Tibial nerve (tissue), 4 donors: ENCODE measurements at places on chromosomes 6 and 20. TPM values are rescaled to one million over a fixed set of nuclear protein-coding genes. Genes with fewer than 3 reads are reported as not detected.

DNA sequence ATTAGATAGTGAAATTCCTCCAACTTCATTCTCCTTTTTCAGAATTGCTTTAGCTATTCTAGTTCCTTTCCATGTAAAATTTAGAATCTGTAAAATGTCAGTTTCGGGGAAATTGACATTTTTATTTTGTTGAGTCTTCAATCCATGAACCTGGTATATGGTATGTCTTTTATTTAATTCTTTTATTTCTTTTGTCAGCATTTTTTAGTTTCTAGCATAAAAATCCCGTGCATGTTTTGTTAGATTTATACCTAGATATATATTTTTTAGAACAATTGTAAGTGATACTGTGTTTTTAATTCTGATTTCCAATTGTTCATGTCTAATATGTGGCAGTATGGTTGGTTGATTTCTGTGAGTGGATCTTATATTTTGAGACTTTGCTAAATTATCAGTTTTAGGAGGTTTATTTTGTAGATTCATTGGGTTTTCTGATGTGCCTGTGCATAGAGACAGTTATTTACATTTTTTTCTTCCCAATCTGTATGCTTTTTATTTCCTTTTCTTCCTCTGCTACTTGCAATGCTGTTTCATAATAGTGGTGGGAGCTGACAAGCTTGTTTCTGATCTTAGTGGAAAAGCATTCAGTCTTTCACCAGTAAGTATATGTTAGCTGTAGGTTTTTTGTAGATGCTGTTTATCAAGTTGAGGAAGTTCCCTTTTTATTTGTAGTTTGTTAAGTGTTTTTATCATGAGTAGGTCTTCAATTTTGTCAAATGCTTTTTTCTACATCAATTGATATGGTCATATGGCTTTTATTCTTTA is 13.7 kb downstream of the TAB2 start:
- DNase-seq = no peak

- no peak for DNase-seq
Measured at GRCh38 chr20:63529861-63530787, 7.1 kb downstream of the PTK6 start.

RIMS4 gene
- 0.21 TPM for total RNA-seq

DNA sequence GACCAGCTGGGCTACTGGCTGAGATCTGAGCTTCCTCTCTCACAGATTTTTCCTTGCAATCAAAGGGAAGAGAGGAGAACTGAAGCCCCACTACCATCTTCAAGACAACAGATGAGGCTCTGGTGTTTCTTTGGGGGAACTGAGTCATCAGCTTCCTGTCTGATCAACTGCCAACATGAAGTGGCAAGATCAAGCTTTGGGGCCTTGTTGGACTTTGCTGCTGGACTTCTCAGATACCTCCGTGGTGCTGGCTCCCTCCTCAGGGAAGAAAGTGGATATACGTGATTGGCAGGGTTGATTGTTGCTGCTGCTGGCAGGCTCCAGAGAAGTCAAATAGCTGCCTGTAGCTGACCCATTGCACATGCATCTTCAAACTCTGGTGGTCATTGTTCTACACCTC is 3.6 kb upstream of the TOX2 start:
- no peak for DNase-seq

GRCh38 chr6:163820745-163821458 is 406.4 kb downstream of the QKI start:
- DNase-seq = no peak

- no peak for DNase-seq
Measured at GRCh38 chr6:11202513-11203305, 29.8 kb downstream of the NEDD9 start.

DNA sequence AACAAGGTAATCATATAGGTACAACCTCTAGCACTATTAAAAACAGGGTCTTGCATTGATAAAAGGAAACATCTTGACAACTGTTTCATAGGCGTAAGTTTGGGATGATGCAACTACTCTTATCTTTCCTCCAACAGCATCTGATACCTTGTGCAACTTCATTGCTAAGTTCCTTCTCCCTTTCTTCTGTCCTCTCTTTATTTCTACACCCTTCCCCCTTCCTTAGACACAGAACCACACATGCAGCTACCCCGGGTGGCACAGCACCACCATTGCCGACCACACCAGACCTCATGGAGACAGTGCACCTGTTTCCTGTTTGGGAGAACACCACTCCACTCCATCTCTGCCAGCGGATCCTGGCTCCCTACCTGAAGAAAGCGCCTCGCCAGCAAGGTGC is 14.4 kb downstream of the MYB start:
- DNase-seq = no peak

GRCh38 chr6:30542404-30542725 is 13.9 kb downstream of the GNL1 start:
- no peak for DNase-seq
